ENCODE measurements at places on chromosomes 7 and 10.

DNA sequence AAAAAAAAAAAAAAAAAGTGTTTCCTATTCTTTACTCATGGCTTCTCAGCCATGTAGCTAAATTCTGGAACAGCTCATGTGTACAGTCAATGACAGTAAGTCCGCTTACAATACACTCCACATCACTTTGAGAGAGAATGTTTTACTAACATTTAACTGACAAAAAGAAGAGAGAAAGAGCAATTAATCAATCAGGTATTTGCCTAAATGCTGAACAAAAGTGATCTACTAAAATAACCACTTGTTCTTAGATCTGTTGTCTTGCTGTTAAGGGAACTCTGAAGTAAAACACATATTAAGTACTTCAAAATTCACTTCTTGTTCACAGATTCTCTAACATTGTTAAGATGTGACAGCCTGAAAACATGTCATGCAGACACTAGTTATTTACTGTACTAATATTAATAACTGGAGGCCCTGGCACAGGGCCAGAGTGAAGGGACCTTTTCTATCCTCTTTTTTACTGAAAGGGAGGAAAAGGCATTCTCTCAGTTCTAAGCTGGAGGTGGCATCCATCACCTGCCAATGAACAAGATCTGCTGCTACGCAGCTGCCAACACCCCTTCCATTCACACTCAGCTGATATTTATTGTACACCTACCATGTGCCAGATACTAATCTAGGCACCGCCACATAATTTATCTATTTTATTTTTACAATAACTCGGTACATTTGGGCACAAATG, 72.6 kb downstream of the AHR start:
- no peak for DNase-seq

- DNase-seq, result no peak
These were observed 63.8 kb downstream of the FAM241B start for GRCh38 chr10:69693886-69694285.

- no peak for DNase-seq
These were observed 184.1 kb downstream of the ABCA13 start for GRCh38 chr7:48355346-48355745.

DNA sequence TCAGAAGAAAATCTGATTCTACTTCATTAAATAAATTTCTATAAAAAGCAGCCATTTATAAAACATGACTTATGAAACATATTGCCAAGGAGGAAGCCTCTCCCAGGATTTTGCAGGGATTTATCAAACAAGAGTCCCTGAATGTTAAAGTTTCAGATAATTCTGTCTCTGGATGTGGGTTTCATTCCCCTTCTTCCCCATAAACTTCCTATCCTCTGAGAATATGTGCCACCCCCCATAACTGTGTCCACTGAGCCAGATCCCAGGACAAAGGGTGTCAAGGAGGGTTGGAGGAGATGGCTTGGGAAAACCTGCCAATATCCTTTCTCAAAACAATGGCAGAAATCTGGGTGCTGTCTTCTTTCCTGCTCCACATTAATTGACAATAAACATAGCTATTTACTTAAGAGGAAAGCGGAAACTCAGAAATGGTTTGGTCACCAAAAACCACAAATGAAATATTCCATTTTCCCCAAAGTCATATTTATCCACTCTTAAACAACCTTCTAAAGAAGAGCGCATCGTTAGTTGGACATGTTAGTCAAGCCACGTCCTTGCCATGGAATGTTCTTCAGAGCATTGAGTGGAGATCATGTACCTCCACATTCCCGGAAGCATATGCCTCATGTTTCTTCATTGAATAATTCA, 54.3 kb upstream of the AKR1E2 start:
- DNase-seq, result no peak

DNA sequence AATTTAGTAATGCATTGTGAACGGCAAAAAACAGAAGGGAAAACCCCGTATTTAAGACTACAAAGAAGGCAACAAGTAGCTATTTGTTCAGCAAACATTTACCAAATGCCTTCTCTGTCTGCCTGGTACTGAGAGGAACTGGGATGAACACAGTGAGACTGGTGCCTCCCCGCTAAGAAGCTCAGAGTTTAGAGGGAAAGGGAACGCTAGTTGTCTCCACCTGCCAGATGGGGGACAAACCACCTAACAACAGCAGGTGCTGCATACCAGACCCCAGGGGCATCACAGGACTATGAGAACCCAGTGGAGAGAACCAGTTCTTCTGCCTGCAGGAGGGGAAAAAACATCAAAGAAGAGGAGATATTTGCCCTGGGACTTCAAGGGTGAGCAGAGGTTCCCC, 147.1 kb downstream of the SLC25A13 start:
- DNase-seq, result no peak

- no peak for DNase-seq
These were observed 381.1 kb upstream of the SEMA3D start for GRCh38 chr7:85567983-85568382.
